ENCODE measurements at places on chromosomes 4 and X. TPM values are rescaled to one million over a fixed set of nuclear protein-coding genes. Genes with fewer than 3 reads are reported as not detected.

- no peaks in the 10 kb centered on the region for H3K36me3 ChIP-seq
- no peak overlapping the region for H3K27ac ChIP-seq
- H3K4me1 ChIP-seq: no peaks in the 10 kb centered on the region
- no peak overlapping the region for H3K4me3 ChIP-seq
- peaks cover 2% of the 10 kb centered on the region for H3K27me3 ChIP-seq
These were observed 136.8 kb downstream of the C4orf33 start for GRCh38 chr4:129232589-129233337.

Gene NAP1L2
- 1.0 TPM for total RNA-seq

- no peaks in the 10 kb centered on the region for H3K36me3 ChIP-seq
- H3K4me3 ChIP-seq: no peak overlapping the region
- peaks cover 2% of the 10 kb centered on the region for H3K27me3 ChIP-seq
These were observed 1.3 kb upstream of the ZNF732 start for GRCh38 chr4:306551-306961.

GRCh38 chr4:14446311-14446710 lies 556.0 kb upstream of the CPEB2 start:
- H3K4me1 ChIP-seq: no peaks in the 10 kb centered on the region
- H3K27me3 ChIP-seq: no peaks in the 10 kb centered on the region
- H3K27ac ChIP-seq: no peak overlapping the region
- no peak for DNase-seq
- no peak overlapping the region for H3K4me3 ChIP-seq

- H3K4me3 ChIP-seq: no peak overlapping the region
- H3K27me3 ChIP-seq: no peaks in the 10 kb centered on the region
- no peaks in the 10 kb centered on the region for H3K4me1 ChIP-seq
- H3K27ac ChIP-seq: no peak overlapping the region
- H3K36me3 ChIP-seq: no peaks in the 10 kb centered on the region
These were observed 41.9 kb upstream of the PDGFRA start for GRCh38 chr4:54187148-54187547.

DNA sequence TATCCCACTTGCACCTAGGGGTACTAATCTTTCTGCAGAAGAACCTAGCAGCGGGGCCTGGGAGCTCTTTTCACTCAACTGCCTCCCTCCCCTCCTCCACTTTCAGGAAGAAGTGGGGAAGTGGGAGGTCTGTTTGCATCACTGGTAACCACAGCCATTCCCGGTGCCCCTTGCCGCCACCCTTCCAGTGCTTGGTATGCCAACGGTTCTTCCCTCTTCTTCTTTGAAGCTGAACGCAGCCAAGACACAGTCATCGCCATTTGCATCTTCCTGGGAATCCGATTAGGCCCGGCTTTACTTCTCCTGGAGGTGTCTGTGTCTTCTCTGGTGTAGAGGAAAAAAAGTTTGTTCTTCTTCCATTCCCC lies 47.2 kb upstream of the RBPJ start:
- DNase-seq: no peak
- no peaks in the 10 kb centered on the region for H3K36me3 ChIP-seq
- H3K27me3 ChIP-seq: no peaks in the 10 kb centered on the region
- no peaks in the 10 kb centered on the region for H3K4me1 ChIP-seq
- no peak overlapping the region for H3K4me3 ChIP-seq

Gene PAGE1
- total RNA-seq: not detected

Gene NEIL3
- total RNA-seq: 6.9 TPM
